ENCODE measurements at places on chromosomes 12 and 14. TPM values are rescaled to one million over a fixed set of nuclear protein-coding genes. Genes with fewer than 3 reads are reported as not detected.

- H3K4me3 ChIP-seq: no peak overlapping the region
- H3K4me1 ChIP-seq: peaks cover 3% of the 10 kb centered on the region
- no peaks in the 10 kb centered on the region for H3K36me3 ChIP-seq
These were observed 130.8 kb upstream of the EGLN3 start for GRCh38 chr14:34081576-34082136.

GRCh38 chr12:28497889-28498411 lies 307.7 kb downstream of the CCDC91 start:
- no peaks in the 10 kb centered on the region for H3K27me3 ChIP-seq
- no peak overlapping the region for H3K4me3 ChIP-seq
- no peak overlapping the region for H3K27ac ChIP-seq
- no peak for DNase-seq

GRCh38 chr12:42187799-42188198 lies 43.1 kb upstream of the GXYLT1 start:
- no peaks in the 10 kb centered on the region for H3K27me3 ChIP-seq
- DNase-seq: no peak
- H3K4me3 ChIP-seq: no peak overlapping the region

DNA sequence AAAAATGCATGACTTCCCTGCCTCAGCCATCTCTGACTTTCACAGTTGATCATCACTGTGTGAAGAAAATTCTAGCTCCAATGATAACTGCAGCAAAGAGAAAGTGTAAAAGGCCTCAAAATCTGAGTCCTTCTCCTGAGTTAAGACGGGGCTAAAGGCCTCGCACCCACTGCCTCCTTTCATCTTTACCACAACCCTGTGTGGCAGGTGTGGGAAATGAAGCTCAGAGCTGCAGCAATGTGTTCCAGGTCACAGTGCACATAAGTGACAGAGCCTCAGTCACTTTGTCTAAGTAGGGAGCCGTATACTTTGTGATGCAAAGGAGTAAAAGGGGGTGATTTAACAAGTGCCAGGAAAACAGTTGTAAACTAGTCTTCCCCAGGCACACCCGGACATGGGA lies 144.7 kb upstream of the TMCC3 start:
- H3K27me3 ChIP-seq: no peaks in the 10 kb centered on the region
- H3K36me3 ChIP-seq: no peaks in the 10 kb centered on the region
- no peak for DNase-seq
- no peak overlapping the region for H3K4me3 ChIP-seq

DNA sequence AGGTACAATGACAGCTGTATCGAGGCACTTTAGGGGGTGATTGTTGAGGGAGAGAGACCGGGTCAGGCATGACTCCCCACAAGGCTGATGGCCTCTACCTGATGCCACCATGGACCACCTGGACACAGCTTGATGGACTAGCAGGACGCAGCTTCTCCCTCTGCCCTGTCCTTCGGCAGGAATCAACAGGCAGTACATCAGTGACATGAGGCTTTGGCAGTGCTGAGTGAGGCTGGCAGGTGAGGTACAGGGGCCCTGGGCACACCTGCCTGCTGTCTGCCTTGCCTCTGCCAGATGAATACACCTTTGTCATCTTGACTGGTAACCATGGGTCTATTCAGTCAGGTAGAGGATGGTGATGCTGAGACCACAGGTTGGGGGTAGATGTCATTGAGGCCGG lies 25.3 kb upstream of the ESRRB start:
- no peak for DNase-seq
- H3K27me3 ChIP-seq: peaks cover 19% of the 10 kb centered on the region
- H3K36me3 ChIP-seq: no peaks in the 10 kb centered on the region
- H3K4me1 ChIP-seq: peaks cover 22% of the 10 kb centered on the region
- no peak overlapping the region for H3K4me3 ChIP-seq

DNA sequence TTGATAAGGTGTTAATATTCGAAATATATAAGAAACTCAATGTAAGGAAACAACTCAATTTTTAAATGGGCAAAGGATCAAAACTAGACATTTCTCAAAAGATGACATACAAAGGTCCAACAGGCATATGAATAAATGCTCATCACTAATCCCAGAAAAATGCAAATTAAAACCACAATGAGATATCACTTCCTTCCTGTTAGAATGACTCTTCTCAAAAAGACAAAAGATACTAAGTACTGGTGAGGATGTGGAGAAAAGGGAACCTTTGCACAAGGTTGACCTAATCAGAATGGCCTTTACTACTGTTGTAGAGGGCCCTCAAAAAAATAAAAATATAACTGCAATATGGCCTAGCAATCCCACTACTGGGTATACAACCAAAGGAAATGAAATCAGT lies 383.4 kb downstream of the KCNH5 start:
- H3K4me3 ChIP-seq: no peak overlapping the region
- no peak for DNase-seq
- no peaks in the 10 kb centered on the region for H3K36me3 ChIP-seq
- H3K4me1 ChIP-seq: no peaks in the 10 kb centered on the region
- H3K27ac ChIP-seq: no peak overlapping the region

DNA sequence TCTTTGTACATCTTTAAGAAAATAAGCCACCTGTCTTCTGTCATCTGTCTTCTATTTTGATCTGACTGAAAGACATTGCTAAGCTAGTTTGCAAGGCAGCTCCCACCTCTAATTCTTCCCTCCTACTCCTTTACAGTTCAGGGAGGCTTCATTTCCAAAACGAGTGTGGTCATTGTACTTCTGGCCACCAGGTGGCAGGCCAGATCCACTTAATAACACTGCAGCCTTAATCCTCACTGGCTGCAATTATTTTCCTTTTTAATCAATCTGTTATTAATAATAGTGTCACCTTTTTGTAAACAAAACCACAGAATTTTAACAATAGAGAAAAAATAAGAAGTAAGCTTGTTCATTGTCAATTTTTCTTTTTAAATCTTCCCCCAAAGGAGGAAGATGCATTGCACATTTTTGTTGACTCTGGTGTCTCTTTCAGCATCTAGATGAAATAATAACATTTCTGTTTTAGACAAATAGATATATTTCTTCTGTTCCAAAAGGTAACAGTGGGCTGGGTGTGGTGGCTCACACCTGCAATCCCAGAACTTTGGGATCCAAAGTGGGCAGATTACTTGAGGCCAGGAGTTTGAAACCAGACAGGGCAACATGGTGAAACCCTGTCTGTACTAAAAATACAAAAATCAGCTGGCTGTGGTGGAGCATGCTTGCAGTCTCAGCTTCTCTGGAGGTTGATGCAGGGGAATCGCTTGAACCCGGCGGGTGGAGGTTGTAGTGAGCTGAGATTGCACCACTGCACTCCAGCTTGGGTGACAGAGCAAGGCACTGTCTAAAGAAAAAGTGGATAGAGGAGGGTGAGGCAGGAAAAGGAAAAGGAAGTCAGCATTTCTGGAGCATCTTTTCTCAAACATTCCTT lies 23.3 kb downstream of the GABARAPL1 start:
- H3K36me3 ChIP-seq: no peaks in the 10 kb centered on the region
- H3K27me3 ChIP-seq: no peaks in the 10 kb centered on the region
- H3K4me1 ChIP-seq: no peaks in the 10 kb centered on the region
- DNase-seq: peak; percentile 80
- no peak overlapping the region for H3K4me3 ChIP-seq

DNA sequence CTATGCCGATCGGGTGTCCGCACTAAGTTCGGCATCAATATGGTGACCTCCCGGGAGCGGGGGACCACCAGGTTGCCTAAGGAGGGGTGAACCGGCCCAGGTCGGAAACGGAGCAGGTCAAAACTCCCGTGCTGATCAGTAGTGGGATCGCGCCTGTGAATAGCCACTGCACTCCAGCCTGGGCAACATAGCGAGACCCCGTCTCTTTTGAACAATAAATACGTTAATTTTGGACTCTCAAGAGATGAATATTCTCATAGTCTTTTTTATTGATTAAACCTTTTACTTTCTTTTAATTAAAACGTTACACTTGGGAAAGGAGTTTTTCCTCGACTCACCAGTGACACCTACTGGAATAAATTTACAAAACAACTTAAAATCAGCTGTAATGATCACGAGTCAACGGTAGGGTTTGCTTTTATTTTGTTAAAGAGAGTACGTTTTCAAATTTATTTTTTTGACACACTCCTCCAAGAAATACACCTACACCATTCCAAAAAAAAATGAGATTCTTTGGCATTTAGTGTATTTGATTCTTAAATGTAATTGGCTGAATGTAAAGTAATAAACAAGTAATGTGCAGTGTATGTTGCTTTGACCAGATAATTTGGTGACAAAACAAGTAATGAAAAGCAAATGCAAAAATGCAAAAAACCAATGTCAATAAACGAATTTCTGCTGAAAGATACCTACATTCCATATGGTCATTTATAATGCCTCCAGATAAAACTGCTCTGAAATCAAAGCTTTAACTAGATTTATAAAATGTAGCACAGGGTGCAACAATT lies 687 bp upstream of the RPS29 start:
- no peaks in the 10 kb centered on the region for H3K27me3 ChIP-seq
- peak overlapping the region; percentile 91 for H3K27ac ChIP-seq
- peak overlapping the region; percentile 88 for H3K4me3 ChIP-seq
- peaks cover 17% of the 10 kb centered on the region for H3K36me3 ChIP-seq

- no peaks in the 10 kb centered on the region for H3K27me3 ChIP-seq
- DNase-seq: no peak
- H3K36me3 ChIP-seq: no peaks in the 10 kb centered on the region
- no peak overlapping the region for H3K27ac ChIP-seq
- no peak overlapping the region for H3K4me3 ChIP-seq
These were observed 57.9 kb downstream of the SLC38A1 start for GRCh38 chr12:46210873-46211439.

Gene SLC38A4
- polyA plus RNA-seq: 3.7 TPM

Gene KLRB1
- polyA plus RNA-seq: not detected

Gene RNASE11
- not detected for polyA plus RNA-seq

Gene ERGIC2
- polyA plus RNA-seq: 74.6 TPM

Gene LRRC43
- 8.4 TPM for polyA plus RNA-seq

Gene DAO
- 1.4 TPM for polyA plus RNA-seq

Gene AQP6
- polyA plus RNA-seq: 7.3 TPM

Gene ZFP36L1
- polyA plus RNA-seq: 167 TPM

Gene TAC3
- 8.1 TPM for polyA plus RNA-seq
